ENCODE measurements at places on chromosomes 7 and 10. TPM values are rescaled to one million over a fixed set of nuclear protein-coding genes. Genes with fewer than 3 reads are reported as not detected.

- DNase-seq, result no peak
Observed at GRCh38 chr7:52685333-52685732, 350.1 kb upstream of the POM121L12 start.

SFMBT2 gene
- total RNA-seq, result 1.1 TPM

DNA sequence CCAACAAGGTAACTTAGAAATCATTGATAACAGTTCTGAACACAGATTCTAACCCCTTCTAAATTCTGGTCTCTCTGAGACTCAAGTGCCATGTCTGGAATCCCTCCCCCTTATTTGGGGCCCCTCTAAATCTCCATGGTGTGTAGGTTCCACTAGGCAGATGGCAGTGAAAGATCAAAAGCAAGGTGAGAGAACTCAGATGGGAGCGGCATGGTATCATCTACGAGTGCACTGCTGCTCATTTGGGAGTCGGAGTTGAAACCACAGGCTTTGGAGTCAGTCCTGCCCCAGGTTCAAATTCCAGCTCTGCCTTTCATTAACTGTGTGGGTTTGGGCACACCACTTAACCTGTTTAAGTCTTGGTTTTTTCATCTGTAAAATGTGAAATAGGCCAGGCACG, 72.6 kb downstream of the MTURN start:
- DNase-seq, result no peak

DNA sequence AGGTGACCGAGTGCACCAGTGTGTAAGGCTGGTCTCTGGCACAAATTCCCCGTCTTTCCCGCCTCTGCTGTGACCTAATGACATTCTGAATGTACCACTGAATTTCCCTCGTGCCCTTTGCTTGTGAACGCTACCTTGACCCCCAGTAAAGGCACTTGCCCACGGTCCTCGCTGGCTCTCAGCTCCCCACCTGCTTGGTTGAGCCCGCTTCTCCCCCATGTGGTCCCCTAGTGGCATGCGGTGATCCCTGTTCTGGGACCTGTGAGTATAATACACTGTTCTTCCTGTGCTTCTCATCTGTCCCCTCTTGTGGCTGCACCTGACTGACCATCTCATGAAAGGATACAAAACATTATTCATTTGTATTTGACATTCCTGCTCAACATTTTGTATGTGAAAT, 495.7 kb downstream of the INHBA start:
- DNase-seq, result no peak

DNA sequence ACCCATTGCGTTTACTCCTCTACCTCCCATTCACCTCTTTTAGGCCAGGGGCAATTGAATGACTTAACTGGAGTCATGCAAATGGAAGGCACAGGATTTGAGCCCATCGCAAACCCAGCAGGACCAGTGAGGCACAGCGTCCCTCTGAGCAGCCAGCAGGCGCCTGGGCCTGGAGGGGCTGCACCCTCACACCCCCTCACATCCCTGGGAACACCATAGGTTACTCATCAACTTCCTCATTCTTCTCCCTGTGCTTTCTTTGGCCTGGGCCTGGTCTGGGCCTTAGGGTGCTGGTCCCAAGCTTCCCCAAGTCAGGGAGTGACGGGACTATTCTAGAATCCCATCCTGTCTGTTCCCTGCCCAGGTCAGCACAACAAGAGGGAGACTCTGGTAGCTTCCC, 169.4 kb upstream of the EEPD1 start:
- no peak for DNase-seq

SPAM1 gene
- total RNA-seq, result not detected
